ENCODE measurements at places on chromosomes 7 and 10.

- no peak for DNase-seq
Measured at GRCh38 chr10:71740069-71740653, 20.6 kb upstream of the C10orf105 start.

- DNase-seq: peak; percentile 38
Measured at GRCh38 chr7:2736411-2736914, 48.5 kb downstream of the AMZ1 start.

DNA sequence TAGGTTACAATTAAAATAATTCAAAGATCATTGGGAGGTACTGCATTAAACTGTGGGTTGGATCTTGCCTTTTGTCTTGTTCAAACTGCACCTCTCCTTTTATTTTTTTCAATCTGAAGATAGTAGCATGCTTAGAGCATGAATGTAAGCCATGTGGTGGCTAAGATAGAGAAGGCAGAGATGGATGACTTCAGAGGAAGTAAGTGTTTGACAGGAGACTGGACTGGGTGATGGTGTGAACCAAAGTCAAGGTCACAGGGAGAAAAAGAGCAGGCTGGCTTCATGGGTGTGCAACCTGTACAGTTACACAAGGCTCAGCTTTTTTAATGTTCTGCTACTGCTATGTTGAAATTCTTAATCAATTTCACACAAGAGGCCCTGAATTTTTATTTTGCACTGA is 85.6 kb downstream of the ZEB1 start:
- DNase-seq: no peak

DNA sequence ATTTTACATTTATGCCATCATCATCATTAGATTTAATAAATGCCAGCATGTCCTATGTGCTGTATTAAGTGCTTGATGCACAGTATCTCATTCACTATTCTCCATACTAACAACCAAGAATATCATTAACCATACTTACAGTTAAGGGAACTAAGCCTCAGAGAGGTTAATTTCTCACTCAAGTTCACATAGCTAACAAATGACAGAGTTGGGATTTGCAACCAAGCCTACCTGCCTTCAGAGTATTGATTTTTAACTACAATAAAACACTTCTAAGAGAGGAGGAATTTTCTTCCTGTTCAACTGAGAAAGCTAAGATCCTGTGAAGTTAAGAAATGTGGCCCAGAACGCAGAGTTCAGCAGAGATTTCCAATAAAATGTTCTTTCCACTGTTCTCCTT is 403.0 kb downstream of the KCNMA1 start:
- DNase-seq: no peak

- no peak for DNase-seq
Measured at GRCh38 chr7:113825832-113826231, 93.0 kb downstream of the PPP1R3A start.

DNA sequence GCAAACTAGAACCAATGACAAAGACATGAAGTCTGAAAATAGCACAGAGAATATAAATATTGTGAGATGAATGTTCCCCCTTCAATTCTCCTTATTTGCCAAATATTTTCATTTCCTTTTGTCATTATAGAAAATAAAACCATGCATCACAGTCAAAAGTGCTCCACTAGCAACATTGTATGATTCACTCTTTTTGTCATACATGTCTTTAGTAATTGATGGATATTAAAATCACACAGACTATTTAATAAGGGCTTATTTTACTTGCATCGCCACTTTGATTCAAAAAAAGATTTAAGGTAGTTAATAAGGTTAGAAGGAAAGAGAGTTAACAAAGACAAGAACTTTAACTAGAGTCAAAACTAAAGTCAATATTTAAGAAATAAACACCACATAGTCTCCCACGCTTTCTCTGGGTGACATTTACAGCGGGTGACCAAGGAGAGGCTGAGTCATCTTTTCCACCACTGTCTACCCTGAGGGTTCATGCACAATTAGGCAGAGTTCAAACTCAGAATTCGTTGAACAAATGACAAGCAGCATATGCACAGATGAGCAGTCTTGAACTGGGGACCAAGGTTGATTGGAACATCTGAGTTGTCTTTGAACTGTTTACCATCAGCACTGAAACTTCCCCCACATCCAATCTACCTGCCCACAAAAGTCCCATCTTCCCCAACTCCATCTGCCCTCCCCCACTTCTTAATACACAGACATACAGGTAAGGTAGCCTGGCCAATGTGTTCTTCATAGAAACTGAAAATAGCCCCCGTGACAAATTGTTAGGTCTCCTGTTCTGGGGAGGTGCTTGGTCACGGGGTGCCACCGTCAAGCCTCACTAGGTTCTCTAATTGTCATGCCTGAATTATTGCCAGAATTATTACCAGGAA is 42.5 kb downstream of the C7orf25 start:
- no peak for DNase-seq

GRCh38 chr7:126605553-126605952 is 647.2 kb downstream of the GRM8 start:
- DNase-seq: no peak

GRCh38 chr7:975702-976473 is 539 bp upstream of the COX19 start:
- DNase-seq: no peak
